ENCODE measurements at places on chromosomes 1 and 21.

GRCh38 chr1:72227667-72228066 is 54.7 kb downstream of the NEGR1 start:
- DNase-seq = no peak

GRCh38 chr1:48619539-48619938 is 147.5 kb upstream of the SPATA6 start:
- DNase-seq = peak; percentile 9

DNA sequence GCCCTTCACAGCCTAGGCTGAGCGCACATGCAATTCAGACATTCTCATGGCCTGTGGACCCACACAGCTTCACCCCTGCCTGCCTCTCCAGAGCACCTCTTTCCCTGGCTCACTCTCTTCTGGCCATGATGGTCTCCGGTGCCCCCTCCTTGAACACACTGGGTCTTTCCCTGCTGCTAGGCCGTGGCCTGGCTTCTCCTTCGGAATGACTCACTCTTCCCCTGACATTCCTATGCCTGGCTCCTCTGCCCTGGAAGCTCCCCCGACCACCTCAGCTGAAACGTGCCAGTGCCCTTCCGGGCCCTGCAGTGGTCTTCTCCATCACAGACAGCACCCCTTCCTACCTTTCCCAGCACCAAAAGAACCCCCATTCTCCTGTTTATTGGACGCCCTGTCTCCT is 28.3 kb downstream of the EPHA8 start:
- DNase-seq = no peak

DNA sequence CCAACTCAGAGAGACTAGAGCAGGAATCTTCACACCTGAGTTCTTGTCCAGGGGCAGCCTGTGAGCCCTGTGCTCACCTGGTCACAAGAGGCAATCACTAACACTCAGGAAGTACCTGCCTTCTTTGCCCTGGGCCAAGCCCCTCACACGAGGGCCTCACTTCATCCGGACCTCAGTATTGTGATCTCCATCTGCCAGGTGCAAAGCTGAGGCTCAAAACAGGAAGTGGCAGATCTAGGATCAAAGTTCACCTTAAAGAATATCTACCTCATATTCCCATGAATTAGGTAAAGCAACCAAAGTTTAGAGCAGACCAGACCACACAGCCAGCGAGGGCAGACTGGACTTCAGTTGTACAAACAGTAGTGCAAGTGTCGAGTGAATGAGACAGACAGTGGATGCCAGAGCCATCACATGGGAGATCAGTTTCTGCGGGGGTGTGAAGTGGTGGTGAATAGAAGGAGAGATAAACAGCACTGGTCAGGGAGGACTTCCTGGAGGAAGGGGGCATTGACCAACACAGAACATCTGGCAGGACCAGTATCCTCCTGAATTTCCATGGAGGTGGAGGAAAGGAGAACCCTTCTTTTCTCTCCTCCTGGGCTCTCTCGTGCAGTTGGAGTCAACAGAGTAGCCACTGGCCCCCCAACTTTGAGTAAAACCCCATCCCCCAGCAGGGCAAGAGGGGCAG is 116.6 kb upstream of the ZBTB40 start:
- no peak for DNase-seq

- DNase-seq = no peak
These were observed 104.1 kb downstream of the SIK1 start for GRCh38 chr21:43322805-43323204.

GRCh38 chr1:203388683-203389082 is 37.8 kb upstream of the FMOD start:
- DNase-seq = no peak

DNA sequence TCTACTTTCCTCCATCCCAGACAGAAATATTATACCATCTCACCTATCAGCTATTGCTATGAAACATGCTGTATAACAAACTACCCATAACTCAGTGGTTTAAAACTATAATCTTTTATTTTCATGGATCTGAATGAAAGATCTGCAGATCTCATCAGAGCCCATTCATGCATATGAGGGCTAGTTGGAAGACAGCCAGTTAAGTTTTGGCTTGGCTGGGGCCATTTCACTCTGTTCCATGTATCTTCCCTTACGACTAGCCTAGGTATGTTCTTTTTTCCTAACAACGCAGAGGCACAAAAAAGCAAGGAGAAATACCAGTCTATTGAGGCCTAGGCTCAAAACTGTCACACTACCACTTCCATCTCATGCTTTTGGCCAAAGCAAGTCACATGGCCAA is 28.1 kb upstream of the RGS1 start:
- DNase-seq = no peak

DNA sequence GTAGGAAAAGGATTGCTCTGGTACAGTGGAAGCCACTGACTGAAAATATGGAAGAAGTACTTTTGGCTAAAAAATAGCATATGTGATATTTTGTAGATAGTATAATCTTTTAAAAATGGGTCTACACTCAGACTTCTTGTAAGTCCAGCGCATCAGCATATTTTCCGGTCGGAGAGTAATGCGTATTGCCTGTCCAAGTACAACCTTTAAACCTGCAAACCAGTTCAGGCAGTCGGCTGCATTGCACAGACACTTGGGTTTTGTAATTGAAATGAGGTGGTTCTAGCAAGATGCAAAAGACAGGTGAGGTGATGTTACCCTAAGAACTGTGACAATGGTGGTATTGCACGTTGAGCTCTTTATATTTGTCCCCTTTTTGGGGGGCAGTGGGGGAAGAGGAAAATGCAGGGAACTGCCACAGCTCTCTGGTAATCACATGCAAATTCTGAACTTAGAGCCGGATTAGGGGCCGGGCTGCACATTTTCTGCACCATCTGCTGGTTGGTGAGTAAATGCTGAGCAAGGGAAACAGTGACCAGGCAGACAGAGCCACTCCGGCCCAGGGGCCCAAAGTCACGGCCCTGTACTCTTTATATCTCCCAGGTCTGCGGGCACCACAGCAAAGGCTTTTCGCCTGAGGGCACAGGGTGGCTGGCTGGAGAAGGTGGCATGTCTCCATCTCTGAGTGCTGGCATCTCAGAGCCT is 2.3 kb downstream of the GPR137B start:
- no peak for DNase-seq

DNA sequence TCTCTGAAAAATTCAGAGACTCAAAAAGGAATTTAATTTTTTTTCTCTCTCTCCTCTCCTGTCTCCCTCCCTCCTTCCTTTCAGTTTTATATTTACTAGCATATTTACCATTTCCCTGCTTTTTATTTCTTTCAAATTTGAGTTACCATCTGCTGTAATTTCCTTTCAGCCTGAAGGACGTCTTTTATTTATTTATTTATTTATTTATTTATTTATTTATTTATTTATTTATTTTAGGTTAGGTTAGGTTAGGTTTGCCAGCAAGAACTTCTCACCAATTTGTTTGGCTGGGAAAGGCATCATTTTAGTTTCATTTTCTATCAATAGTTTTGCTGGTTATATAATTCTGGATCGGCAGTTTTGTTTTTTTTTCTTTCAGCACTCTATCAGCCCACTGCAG is 231.7 kb upstream of the ZRANB2 start:
- DNase-seq = no peak

DNA sequence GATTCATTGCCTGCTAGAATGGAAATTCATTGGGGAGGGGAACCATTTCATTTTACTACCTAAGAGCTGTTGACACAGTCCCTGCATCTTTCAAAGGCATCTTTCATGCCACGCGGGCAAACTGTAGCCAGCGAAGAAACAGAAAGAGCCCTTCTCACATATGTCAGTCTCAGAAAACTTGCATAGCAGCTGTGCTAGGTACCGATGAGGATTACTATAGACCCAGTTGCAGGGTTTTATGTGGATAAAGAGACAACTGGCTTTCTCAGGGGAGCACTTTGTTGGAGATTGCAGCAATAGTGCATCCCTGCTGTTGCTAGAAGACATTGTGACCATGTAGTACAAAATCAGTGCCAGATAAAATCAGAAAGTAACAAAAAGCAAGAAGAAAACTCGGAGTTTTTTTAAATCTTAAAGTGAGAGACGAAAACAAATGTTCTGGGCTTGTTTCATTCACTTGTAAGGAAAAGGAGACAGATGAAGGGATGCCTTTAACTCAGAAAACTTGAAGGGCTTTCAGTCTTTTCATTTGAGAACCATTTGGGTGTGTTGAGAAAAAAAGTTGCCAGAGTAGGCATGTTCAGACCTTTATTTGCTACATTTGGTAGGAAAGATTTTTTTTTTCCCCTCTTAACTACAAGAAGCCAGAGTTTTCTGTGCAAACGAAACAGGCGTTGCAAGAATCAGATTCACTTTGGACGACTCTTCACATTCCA is 804.1 kb downstream of the USP25 start:
- DNase-seq = no peak

GRCh38 chr1:246214708-246215509 is 292.2 kb downstream of the SMYD3 start:
- peak; percentile 87 for DNase-seq

DNA sequence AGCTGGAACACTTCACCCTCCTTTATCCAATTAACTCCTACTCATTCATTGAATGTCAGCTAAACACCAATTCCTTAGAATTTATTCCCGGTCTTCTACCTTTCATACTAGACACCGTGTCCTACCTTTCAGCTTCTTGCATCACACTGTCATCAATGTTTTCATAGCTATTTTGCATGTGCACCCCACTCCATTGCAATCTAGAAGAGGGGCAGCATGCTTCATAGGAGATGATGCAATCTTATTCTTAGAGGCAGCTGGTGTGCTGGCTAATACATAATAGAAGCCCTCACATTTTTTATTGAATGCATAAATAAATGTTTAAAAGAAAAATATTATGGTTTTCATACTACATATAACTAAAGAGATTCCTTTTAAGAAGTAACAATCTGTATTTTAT is 123.6 kb downstream of the DSCAM start:
- DNase-seq = no peak

- no peak for DNase-seq
These were observed 162.4 kb downstream of the PLPPR5 start for GRCh38 chr1:98842241-98842640.

- DNase-seq = no peak
These were observed 6.3 kb downstream of the MECR start for GRCh38 chr1:29224356-29224837.

GRCh38 chr1:238306411-238306810 is 415.7 kb upstream of the ZP4 start:
- DNase-seq = no peak

GRCh38 chr1:168792142-168792541 is 63.1 kb upstream of the DPT start:
- no peak for DNase-seq

DNA sequence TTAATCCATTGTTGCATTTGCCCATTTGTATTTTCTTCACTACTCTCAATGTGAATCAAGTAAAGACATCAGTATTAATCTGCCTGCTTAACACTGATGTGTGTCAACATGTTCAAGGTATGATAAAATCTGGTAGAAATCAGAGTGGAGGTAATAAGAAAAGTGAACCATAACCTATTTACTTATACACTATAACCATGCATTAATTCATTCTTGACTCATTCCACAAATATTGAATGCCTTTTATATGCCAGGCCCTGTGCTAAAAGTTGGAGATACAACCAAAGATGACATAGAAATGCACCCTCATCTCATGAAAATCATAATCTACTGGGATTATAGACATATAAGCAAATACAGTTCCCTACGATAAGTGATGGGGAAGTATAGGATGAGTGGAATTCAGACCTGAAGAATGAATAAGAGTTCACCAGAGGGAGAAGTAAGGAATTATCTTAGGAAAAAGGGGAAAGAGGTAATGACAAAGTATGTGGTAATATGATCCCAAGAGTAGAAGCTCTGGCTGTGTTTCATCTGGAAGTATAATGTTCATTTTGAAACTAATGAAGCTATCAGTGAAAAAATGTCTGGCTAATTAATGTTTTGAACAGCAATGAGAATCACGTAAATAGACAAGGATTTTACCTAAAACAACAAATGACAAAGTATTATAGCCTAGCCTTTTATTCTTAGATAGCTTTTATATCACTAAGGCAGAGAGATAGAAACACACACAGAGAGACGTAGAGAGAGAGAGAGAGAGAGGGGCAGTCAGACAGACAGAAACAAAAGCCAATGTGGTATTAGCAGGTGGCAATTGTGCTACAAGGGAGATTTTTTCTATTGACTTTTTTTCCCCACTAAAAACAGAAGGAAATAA is 7.0 kb upstream of the RWDD3 start:
- DNase-seq = no peak

DNA sequence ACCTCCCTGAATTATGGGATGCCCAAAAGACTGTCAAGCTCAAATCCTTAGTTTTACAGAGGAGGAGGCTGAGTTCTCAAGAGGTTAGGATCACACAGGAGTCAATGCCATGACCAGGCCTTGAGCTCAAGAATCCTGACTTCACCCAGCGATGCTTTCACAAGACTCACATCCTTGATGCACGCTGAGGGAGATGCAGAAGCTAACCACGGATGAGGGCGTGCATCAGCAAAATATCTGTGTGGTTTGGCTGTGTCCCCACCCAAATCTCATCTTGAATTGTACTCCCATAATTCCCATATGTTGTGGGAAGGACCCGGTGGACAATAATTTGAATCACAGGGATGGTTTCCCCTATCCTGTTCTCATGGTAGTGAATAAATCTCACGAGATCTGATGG is 133.2 kb downstream of the KCNJ6 start:
- no peak for DNase-seq

DNA sequence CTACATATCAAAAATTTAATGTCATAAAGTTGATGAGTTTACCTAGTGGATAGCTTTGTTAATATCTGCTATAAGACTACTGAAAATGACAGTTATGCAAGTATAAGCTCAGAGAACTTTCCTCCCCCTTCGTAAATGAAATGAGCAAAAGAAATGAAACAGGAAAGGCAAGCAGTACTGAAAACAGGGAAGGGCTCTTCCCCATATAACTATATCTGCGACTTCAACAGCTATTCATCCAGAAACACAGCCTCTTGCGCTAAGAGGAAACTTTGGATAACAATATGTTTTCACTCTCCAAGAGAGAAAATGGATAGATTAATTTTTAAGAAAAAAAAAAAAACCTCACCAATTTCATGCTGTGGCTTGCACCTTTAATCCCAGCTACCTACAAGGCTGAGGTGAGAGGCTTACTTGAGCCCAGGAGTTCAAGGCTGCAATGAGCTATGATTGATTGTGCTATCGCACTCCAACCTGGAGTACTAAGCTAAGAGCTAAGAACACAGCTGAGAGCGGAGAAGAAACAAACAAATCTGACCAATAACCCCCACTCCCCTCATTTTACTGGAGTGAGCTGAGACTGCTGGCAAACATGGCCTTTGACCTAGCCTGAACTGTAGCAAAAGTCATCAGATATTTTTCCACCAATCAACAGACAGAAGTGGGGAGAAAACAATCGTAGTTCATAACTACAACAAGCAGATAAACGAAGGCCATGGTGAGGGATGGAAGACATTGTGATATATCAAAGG is 29.0 kb downstream of the METTL18 start:
- no peak for DNase-seq

DNA sequence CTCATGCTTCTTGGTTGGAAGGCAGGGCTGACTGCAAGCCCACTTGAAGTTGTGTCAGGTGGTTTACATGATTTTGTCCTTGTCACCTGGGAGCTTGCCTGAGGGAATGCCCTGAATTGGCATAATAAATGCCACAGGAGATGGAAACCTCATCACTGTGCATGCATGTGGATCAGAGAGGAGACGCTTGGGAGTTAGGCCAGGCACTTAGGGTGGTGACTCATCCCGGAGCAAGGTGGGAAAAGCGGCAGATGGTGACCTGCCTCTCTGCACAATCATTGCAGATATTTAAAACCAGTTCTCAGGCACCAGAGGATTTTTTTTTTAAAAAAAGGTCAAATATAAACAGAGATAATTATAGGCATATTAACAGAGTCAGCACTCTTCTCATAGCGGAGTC is 202.2 kb upstream of the KIAA0040 start:
- no peak for DNase-seq

GRCh38 chr1:2635361-2636010 is 2.7 kb upstream of the MMEL1 start:
- DNase-seq = no peak

- no peak for DNase-seq
These were observed 20.8 kb upstream of the SLC35F3 start for GRCh38 chr1:233883671-233884070.

Measured in amniotic stem cell (primary cell).